ENCODE measurements at places on chromosomes 6 and 20. TPM values are rescaled to one million over a fixed set of nuclear protein-coding genes. Genes with fewer than 3 reads are reported as not detected.

RAMACL gene
- 0.77 TPM for total RNA-seq

MOCS3 gene
- 5.3 TPM for total RNA-seq

SLC22A1 gene
- 3.3 TPM for total RNA-seq

CNR1 gene
- not detected for total RNA-seq

- DNase-seq, result no peak
These were observed 12.4 kb downstream of the ADGRF5 start for GRCh38 chr6:46909371-46909770.

DNA sequence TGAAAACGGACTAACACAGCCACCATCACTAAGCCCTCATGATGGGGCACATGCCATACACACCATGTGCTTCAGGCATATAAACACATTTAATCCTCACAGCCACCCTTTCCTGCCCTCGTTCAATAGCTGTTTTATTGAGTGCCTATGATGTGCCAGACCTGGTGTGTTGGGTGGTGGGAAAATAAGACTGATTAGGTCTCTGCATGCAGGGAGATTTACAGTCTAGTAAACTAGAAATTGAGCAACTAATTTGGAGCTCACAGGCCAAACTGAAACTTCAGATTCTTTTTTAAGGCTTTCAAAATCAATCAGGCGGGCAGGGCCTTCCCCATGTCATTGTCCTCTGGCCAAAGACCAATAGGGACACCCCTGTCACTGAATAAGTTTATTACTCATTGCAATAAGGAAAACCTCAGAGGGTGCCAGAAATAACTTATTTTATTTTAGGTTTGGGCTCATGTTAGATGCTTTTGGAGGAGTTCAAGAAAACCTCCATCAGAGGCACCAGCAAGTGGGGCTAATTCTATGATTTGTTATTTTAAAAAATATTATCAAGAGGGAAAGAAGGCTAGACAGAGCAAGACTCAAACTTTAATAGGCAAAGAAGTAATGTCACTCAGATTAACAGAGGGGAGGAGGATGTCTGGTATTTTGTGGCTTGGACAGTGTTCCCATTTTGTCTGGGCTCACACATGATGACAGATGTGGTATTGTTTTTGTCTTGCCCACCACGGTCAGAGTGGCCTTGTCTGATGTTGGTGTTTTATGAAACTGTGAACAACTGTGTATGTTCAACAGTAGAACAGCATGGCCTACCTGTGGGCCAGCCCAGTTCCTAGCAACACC lies 12.0 kb downstream of the ZFP64 start:
- no peak for DNase-seq

DNA sequence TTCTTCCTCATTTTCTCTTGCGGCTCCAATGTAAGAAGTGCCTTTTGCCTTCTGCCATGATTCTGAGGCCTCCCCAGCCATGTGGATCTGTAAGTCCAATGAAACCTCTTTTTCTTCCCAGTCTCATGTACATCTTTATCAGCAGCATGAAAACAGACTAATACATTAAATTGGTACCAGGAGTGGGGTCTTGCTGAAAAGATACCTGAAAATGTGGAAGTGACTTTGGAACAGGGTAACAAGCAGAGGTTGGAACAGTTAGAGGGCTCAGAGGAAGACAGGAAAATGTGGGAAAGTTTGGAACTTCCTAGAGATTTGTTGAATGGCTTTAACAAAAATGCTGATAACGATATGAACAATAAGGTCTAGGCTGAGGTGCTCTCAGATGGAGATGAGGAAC lies 316.7 kb upstream of the HS3ST5 start:
- no peak for DNase-seq

DNA sequence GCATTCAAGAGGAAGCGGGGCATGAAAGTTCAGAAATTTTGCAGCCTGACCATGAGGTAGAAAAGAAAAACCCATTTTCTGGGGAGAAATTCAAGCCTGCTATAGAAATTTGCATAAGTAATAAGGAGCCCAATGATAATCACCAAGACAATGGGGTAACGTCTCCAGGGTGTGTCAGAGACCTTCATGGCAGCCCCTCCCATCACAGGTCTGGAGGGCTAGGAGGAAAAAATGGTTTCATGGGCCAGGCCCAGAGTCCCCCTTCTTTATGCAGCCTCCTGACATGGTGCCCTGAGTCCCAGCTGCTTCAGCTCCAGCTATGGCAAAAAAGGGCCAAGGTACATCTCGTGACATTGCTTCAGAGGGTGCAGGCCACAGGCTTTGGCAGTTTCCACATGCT lies 618.5 kb downstream of the EYS start:
- DNase-seq, result no peak

DNA sequence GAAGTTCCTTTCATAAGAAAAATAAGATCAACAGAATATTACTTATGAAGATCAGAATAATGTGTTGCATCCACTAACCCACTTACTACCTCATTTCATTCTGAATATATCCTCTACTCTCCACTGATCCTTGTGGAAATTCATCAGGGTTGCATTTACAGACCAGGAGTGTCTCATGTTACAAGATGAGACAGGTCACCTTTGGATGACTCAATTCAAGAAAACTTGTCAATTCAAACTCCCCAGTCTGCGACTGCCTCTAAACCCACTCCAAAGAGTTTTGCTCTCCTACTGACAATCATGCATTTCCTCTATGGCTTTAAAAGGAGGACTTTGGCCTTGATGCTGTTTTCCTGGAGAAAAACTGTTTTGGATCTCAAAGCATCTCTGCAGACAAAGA lies 68.4 kb downstream of the ID4 start:
- no peak for DNase-seq

DNA sequence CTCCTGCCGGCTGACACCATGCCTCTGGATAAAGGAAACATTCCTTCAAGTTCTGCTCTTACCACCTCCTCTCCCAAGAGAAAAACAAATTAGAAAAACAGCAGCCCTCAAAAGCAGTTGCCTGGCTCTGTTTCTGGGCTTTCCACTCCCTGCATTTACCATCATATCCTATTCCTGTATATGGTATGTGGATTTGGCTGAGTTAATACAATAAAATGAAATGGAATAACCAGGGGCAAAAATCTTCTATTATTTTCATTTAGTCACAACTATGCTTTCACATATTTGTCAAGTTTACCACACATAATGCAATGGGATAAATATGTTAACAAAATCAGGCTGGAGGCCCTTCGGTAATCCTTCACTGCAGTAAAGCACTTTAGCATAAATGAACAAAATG lies 34.3 kb downstream of the COL12A1 start:
- DNase-seq, result no peak

DNA sequence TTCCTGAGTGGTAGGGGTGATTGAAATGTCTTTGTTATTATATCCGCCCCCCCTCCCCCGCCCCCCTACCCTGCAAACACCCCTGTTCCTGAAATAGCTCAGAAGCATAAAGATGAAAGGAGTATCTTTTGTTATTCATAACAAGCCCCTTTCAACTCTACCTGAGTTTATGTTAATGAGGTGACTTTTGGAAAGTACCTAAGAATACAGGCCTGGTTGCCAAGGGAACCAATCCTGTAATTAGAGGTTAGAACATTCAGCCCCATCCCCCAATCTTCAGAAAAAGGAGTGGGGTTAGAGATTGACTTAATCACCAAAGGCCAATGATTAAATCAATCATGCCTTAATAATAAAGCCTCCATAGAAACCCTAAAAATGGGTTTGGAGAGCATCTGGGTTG lies 979.2 kb upstream of the GJE1 start:
- no peak for DNase-seq
